ENCODE measurements at places on chromosomes 5 and 9.

DNA sequence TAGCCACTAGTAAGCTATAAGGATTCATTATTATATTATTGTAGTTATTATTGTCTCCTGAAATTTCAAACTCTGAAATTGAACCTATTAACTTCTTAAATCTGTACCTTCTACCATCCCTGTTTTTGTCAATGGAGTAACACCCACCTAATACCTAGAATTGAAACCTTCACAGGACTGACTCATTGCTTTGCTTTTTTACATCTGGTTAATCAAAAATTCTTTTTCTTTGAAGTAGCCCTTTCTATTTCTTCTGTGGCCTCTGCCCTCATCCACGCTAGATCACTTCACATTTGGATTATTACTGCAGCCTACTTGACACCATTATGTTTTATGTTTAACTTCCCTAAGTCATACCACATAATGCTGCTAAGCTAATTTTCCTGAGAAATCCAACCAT, 35.6 kb downstream of the RBM27 start:
- no peak for DNase-seq

DNA sequence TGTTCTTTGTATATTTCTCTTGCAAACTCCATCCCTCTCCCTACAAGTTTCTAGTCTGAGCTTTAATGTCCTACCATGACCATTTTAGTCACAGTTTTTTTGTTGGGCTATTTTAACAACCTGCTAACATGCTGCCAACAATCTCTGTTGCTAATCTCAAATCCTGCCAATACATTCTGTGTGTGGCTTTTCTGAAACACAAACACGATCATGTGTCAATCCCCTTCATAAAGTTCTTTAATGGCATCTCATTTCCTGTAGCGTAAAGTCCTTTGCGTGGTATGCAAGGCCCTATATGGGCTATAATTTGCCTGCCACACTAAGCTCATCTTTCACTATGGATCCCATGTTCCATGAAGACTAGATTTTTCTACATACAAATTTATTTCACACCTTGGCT, 180.6 kb downstream of the CWC27 start:
- no peak for DNase-seq

- no peak for DNase-seq
These were observed 82.7 kb downstream of the PTPDC1 start for GRCh38 chr9:94166976-94167346.

GRCh38 chr9:76181781-76182180, 212.4 kb downstream of the RFK start:
- no peak for DNase-seq

GRCh38 chr9:19641046-19641445, 147.8 kb downstream of the SLC24A2 start:
- DNase-seq, result peak; percentile 33

- no peak for DNase-seq
These were observed 22.5 kb upstream of the RANBP3L start for GRCh38 chr5:36323926-36324781.

DNA sequence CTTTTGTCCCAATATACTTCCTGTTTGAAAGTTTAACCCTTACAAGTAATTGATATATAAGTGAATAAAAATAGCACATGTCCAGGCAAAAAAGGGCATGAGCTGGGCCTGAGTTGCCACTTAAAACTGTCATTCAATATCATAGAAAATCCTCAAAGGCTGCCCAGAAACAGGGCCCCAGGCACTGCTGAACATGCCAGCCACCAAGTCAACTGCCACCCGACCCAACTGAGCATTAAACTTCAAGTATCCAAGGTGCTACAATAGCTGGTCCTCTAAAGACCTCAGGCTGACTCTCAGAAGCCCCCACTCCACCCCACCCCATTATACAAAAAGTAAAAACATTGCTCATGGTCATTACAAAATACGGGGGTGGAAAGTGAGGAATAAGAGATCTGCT, 83.7 kb downstream of the CEMIP2 start:
- DNase-seq, result no peak

DNA sequence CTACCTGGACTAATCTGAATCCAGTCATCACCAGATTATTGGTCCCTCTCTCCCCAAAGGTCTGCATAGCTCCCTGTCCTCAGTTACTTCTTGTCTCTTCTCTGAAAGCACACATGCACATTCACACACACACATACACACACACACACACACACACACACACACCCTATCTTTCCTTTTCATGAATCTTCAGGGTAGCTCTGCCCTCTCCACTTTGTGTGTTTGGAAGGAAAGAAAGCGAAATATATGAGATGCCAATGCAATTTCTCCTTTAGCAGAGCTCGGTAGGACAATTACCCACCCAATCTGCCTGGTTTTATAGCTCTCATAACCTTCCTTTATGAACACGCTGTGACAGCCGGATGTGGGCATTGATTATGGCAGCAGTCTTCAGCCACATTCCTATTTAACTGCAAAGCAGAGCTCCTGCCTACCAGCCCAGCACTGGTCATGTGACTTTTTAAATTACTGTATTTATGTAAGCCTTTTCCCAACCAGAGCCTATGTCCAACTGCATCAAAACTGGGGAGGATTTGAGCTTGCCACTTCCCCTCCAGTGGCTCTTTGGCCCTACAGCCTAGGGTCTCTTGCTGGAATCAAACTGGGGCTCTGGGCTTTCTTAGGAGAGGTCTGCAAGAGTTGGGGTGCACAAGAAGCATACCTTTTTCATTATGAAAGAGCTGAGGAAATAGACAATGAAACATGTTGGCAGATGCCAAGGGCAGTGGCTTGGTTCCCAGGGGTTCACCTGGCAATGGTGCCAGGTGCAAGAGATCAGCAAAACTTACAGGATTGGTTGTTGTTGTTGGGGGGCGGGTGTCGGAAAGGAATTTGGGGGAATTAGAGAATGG, 20.8 kb upstream of the MATR3 start:
- DNase-seq, result no peak

DNA sequence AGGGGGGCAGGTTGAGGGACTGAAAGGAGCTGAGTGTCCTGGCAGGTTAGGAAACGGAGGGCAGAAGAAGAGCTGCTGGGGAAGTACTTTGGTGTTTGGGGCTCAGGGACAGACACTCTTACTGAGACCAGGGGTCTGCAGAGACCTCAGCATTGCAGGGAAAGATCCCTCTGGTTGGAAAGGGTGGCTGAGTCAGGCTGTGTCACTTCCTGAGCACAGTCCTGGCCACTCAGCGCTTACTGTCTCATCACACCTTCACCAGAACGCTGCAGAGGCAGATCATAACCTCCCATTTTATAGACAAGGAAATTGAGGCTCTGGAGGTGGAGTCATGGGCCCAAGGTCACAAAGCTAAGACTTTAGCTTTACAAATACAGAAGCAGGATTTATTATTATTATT, 54.3 kb downstream of the LMX1B start:
- DNase-seq, result no peak

Measured in D341Med (cell line).